Stimulated activated CD4-positive, alpha-beta T cell treated with anti-CD3 and anti-CD28 coated beads, Interleukin-1b, Interleukin-23, amount 100 ng/mL, for 48 hours (primary cell): ENCODE measurements at places on chromosomes 11 and 22.

DNA sequence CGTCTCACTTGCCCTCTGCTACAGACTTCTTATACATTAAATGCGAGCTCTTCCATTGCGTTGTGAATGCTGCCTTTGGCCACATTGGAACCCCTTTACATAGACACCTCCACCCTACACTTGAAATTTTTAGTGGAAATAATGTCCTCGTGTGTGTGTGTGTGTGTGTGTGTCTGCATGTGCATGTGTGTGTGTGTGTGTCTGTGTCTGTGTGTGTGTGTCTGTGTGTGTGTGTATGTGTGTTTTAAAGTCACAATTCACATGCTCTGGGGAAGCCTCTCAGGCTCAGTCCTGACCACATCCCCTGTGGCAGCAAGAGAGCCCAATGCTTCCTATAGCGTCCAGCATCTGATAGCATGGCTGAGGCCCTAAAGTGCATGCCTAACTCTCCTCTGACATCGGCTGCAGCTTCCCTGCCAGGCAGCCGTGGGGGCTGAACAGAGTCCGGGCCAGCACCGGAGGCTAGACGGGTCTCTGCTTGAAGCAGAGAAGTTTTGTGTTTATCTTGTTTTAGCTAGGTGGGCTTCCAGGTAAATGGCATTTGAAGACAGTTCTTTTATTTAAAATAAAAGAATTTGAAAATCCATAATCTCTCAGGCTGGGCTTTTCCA lies 64.5 kb upstream of the EMID1 start:
- no peak for DNase-seq

- no peak for DNase-seq
Observed at GRCh38 chr11:75801362-75802020, 13.5 kb upstream of the UVRAG start.

- no peak for DNase-seq
Observed at GRCh38 chr11:100734743-100735527, 47.8 kb downstream of the ARHGAP42 start.

DNA sequence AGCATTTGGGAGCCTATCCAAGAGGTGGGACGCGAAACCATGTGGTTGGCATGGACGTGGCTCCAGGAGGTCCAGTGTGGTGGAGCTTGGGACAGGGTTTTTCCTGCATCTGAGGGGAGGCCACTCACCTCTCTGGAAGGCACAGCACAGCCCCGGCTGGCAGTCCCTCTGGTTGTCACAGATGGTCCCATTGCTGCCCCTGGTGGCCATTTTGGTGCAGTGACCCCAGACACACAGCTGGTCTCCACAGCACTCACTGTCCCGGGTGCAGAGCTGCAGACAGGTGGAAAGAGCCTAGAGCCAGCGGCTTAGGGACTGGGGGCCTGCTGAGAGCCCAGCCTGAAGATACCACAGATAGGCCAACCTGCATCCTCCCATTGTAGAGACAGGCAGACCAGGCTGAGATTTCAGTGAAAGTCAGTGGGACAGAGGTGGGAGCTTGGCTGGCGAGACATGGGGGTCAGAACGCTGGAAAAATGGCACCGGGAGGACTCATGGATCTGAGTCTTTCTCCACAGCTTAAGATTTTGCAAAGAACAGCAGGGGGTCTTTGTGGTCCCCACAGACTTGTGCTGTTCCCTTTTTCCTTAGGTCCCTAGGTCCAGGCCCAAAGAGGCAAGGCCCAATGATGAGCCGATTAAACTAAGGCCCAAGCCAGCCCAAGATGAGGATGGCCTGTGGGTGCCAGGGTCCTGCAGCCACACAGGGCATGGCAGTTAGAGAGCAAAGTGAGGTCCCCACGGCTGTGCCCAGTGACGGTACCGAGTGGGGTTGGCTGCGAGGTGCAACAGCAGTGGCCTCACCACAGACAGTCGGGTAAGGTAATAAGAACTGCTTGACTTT lies 41.4 kb downstream of the DKK3 start:
- DNase-seq, result peak; percentile 73

- DNase-seq, result no peak
Observed at GRCh38 chr11:2573240-2574042, 126.4 kb downstream of the KCNQ1OT1 start.

- no peak for DNase-seq
Observed at GRCh38 chr11:40215556-40215955, 1243.9 kb downstream of the LRRC4C start.

DNA sequence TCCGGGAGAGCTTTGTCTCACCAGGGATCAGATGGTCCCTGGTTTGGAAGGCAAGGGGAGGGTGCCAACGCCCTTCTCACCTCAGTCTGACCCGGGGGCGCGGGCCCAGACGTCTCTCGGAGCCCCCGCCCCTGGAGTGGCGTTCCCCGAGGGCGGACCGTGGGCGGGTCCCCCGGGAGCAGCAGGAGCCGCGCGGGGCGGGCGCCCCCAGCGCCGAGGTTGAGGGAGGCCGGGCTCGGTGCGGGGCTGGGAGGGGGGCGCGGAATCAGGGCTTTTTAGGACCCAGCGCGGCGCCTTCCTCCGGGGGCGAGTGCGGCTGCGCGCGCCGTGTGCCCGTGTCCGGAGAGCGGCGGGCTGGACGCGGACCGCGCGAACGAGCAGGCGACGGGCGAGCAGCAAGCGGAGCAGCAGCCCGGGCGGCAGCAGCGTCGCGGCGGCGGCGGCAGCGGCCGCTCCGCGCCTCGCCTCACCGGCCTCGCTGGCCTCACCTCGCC lies at the start of gene KCNC1:
Gene KCNC1 (plus strand): TSS at position 364 of the 494 bp plus-strand sequence. CDS start 1,222 bp downstream, outside the sequence.
- DNase-seq, result no peak

GRCh38 chr11:96162816-96163499 lies 180.0 kb downstream of the MAML2 start:
- DNase-seq, result no peak

DNA sequence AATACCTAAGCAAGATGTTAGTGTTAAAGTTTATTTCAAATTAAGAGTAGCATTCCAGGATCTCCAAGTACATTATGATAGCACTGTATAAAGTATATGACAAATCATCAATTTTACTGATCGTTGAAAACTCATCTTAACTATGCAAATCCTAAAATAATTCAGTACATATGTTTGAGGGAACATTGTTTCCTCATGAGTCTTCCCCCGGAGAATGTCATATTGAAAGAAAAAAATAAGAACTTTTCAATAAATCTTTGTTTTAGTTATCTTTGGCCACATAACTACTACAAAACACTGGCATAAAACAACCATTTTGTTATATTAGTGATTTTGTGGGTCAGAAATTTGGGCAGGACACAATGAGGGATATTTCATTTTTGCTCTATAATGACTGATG lies 135.4 kb downstream of the METTL15 start:
- no peak for DNase-seq

- no peak for DNase-seq
Observed at GRCh38 chr22:49997932-49998717, 14.4 kb downstream of the IL17REL start.

DNA sequence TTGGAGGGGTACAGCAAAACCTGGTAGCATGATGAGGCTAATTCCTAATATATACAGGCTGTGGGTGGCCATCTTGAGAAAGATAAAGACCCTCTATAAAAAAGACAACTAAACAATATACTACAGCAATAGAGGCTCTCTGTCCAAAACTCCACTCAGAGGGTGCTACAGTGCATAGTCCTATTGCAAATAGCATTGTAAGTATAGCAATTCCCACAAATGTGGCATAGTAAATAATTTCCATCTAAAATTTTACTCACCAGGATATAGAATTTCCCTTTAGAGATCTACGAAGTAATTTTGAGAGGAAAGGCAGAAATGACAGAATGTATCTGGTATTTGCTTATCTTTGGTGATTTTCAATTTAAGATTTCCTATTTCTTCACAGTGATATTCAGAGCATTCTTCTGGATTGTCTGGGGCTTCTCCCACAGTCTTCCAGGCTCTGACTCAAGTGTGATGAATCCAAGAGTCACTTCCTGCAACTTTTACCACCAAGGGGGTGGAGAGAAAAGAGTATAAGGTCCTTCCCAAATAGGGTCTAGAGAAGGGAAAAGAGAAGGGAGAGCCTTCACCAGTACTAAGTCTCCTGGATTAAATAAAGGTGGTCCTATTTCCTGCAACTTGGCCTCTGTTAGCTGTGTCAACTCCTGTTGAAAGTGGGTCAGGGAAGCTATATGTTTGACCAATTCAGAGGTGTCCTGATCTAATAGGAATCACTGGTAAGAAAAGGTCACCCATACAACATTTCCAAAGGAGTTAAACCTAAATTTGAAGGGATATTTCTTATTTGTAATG lies 1054.7 kb upstream of the CNTN5 start:
- DNase-seq, result no peak

- no peak for DNase-seq
Observed at GRCh38 chr11:108398439-108398838, 68.9 kb downstream of the C11orf65 start.

GRCh38 chr11:24965748-24966147 lies 468.9 kb downstream of the LUZP2 start:
- no peak for DNase-seq

DNA sequence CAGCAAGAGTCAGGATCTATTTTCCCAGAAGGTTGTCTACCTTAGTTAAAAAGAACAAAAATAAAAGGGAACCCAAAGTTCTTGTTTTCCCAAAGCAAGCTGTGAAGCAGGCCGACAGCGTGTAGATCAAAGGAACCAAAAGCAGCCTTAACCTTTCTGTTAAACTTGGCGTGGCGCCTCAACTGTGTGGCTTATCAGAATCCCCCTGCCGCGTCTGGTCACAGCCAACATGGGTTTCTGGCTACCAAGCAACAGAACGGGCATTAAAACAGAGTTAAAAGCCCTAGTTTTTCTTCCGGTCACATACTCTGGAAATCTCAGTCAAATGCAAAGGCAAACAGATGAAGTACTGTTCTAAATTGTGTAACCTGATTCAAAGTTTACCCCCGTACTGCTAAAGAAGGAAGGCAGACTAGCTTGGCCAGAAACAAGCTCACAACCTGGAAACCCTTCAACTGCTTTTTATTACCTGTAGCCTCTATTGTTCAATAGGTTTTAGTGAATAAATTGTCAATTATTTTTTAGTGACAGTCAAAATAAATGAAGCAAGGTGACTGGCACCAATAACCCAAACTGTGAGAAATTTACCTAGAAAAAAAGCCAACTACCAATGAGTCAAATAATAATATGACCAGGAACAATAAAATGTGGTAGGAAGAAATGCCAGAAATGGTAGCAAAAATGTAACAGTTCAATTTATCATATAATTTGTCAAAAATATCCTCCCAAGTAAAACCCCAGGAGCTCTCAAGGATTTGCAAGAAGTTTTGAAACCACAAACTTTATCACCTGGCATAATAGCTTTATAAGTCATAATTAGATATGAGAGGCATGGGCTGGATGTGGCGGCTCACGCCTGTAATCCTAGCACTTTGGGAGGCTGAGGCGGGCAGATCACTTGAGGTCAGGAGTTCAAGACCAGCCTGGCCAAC lies 21.4 kb downstream of the CHKA start:
- DNase-seq, result peak; percentile 15

- no peak for DNase-seq
Observed at GRCh38 chr22:17921871-17922821, 102.2 kb downstream of the MICAL3 start.

GRCh38 chr11:69949327-69949726 lies 128.8 kb upstream of the ANO1 start:
- DNase-seq, result no peak

DNA sequence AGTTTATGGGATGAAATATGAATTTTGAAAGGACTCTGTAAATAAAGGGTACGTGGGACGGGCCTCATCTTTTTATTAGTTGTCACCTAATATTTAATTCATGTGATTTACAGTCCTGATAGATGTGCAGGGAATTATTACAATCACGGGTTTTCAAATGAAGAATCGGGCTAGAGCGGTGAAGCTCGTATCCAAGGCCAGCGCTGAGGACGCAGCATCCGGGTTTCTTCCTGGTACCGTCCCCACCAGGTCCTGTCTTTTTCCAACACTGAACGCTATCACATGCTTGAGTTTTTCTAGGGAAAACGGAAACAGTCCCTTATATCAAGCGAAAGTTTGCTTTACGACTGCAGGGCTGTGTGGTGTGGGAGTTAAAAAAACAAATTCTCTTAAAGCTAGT lies 787 bp downstream of the SMDT1 start:
- no peak for DNase-seq

- no peak for DNase-seq
Observed at GRCh38 chr22:30310881-30311771, 15.6 kb downstream of the TBC1D10A start.

DNA sequence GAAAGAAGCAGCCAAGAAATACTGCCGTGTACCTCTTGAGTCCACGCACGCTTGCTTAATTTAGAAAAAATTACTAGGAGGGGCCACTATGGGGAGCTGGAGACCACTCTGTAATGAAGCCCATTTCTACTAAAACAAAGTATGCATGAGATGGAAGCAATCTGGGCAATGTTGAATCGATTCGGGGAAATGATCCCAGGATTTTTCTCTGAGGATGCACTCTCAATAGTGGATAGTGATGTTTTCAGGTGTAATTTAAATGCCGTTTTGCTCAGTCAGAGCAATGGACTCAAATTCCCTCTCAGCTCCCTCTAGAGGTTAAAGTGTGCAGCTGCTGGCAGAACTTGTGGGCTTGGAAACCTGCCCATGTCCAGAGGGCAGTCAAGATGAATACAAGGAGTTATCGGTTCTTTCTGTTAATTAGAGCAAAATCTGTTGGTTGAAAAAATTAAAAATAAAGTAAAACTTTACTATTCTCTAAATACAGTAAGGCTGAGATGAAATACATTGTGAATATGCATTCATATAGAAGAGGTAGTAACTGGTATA lies 64.1 kb downstream of the ME3 start:
- peak; percentile 52 for DNase-seq

GRCh38 chr11:47387944-47388696 lies 9.8 kb upstream of the SPI1 start:
- DNase-seq, result no peak

GRCh38 chr22:47561115-47561675 lies 798.7 kb downstream of the TBC1D22A start:
- DNase-seq, result no peak

GRCh38 chr11:2444821-2445745 lies at the start of gene KCNQ1:
Gene KCNQ1 (plus strand): TSS chr11:2445008. CDS start chr11:2445099, 91 bp downstream.
- DNase-seq, result no peak

- DNase-seq, result no peak
Observed at GRCh38 chr22:43487311-43488030, 75.7 kb downstream of the MPPED1 start.

- DNase-seq, result no peak
Observed at GRCh38 chr11:2461956-2462542, 17.2 kb downstream of the KCNQ1 start.

GRCh38 chr11:46607516-46607915 lies 9.5 kb downstream of the HARBI1 start:
- DNase-seq, result no peak
